IMR-90 (cell line): ENCODE measurements at places on chromosomes 2 and 18. TPM values are rescaled to one million over a fixed set of nuclear protein-coding genes. Genes with fewer than 3 reads are reported as not detected.

The NDUFS1 gene
- polyA plus RNA-seq = 58.8 and 72.1 TPM in 2 replicates

The NT5DC4 gene
- polyA plus RNA-seq = not detected in 2 replicates

The ADAM17 gene
- 8.8 and 9.6 TPM in 2 replicates for polyA plus RNA-seq

The LYPD6 gene
- 0.49 and 0.87 TPM in 2 replicates for polyA plus RNA-seq

The MRO gene
- not detected in 2 replicates for polyA plus RNA-seq

DNA sequence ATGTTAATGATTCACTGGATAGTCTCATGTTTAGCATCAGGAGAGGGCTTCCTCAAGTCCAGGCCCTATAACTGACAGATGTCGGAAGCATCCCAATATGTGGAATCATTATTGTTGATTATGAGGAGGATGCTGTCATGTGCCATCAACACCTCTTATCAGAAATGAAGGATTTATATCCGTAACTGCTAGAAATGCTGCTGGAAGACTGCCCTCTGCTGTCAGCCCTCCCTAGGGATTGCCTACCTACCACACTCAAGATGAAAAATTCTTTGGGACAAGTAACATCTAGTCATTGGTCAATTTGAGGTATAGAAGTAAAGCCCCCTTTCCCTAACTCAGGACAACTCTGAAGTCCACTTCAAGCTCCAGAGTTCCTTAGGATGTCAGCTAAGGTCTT, 1166.5 kb upstream of the NXPH2 start:
- no peak for DNase-seq

- no peak for DNase-seq
These were observed 15.5 kb upstream of the GALNT1 start for GRCh38 chr18:35566019-35566418.

DNA sequence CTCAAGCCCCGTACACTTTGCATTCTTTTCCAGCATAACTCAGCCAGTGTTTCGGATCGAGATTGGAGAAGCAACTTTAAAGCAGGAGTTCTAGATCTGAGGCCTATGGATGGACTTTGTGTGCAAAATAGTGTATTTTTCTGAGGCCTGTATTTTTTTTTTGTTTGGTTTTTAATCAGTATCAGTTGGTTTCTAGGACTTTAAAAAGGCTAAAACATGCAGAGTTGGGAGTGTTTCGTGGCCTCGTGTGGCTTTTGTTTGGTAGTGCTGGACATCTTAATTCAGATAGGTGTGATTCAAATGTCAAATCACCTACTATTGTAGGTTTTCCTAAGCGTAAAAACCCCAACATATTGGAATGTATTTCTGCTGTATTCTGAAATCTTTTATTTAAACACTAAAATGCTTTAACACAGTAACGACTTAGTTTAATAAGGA, 282 bp upstream of the PUS10 start:
- peak; percentile 61 for DNase-seq

GRCh38 chr2:207768168-207768865, 1.4 kb downstream of the FZD5 start:
- no peak for DNase-seq

DNA sequence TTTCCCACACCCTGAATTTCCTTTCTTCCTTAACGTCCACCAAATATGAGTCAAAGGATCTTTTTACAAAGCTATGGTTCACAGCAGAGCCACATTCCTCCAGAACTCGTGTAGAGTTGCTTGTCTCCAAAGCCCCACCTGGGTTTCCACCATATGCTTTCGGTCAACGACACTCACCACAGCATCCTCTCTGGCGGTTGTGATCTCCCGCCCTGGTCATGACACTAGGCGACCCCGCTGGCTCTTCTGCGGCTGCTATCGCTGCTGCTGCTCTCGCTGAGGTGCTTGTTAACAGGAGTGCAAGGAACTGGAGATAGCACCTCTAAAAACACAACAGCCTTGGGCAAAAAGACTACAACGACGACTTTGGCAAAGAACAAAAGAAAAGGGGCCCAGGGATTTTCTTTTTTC, 340 bp downstream of the SLC40A1 start:
- DNase-seq = no peak
